Cortex of kidney (tissue), 1 donor: ENCODE measurements at places on chromosomes 12 and 14.

DNA sequence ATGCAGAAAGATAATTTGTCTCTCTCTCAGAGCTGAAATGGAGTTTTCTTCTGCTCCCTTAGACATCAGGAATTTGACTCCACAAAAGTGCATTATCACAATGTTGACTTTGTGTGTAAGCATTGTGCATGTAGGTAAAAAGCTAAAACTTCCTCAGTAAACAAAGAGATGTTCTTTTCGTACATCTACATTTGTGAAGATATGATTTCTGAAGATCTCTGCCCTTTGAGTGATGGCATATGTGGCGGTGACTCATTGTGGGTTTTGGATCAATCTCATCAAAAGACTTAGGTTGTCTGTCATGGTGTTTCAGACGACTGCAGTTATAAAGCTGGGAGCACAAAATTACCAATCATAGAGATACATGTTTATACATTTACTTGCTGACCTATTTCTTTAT is 411.4 kb upstream of the LMO3 start:
- no peak for DNase-seq

DNA sequence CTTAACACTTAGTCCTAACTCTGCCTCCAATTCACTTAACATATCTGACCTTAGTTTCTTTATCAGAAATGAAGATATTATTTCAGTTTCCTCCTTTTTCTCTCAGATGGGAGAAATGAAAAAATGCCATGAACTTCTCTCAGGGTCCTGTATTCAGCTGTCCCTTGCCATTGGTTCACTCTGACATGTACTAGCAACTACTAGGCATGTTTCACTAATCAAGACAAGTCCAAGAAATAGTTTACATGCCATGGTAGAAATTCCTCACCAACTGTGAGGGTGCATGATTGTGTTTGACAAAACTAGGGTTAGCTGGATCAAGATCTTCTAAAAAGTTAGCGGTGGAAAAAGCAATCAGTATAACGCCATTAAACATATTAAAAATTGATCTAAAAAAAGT is 7.0 kb upstream of the ATXN7L3B start:
- no peak for DNase-seq

DNA sequence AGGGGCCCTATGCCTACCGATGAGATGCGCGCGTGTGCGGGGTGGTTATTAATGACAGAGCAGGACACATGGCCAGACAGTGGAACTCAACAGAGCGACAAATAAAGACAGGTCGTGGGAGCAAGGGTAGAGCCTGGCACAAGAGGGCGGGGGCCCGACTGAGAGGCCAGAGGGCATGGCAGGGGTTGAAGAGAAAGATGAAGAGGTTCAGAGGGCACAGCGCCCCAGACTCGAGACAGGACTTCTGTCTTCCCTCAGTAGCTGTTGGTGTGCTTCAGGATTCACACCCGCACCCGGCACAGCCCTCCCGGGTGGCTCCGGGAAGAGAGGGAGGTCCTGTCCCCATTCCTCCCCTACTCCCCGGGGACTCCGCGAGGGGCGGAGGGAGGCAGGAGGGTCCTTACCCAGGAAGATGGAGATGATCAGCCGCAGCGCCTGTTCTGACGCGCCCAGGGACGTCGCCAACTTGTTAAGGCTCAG is 366 bp downstream of the LPCAT3 start:
- no peak for DNase-seq

DNA sequence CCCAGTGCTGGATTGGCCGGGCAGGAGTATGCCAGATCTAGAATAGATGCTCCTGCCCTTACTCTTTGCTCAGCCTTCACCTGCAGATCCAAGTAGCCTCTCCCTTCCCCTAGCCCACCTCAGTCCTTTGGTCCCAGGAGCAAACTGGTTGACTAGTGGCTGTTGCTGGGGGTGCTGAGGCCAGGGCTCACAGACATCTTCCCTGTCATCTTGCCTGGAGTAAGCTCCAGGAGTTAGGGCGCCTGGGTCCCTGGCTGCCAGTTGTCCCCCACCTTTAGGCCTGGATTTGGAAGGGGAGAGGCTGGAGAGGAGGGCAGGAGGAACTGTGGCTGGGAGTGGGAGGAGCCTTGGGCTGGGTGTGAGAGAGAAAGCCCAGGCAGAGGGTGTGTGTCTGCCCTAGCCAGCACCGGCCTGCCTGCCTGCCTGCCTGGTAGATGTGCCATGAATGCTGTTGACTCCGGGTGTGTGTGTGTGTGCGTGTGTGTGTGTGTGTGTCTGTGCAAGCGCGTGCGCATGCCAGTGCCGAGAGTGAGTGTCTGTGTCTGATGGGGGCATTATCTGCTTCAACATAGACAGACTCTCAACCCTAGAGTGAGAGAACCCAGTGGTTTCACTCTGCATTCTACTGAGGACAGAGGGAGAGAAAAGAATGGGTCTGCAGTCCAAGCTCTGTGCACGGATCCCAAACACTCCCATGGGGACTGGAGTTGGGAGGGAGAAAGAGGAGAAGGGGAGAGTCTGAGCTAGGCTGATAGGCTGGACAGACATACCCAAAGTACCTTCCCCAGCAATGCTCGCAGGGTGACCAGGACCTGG is 845 bp upstream of the RARG start:
- no peak for DNase-seq

DNA sequence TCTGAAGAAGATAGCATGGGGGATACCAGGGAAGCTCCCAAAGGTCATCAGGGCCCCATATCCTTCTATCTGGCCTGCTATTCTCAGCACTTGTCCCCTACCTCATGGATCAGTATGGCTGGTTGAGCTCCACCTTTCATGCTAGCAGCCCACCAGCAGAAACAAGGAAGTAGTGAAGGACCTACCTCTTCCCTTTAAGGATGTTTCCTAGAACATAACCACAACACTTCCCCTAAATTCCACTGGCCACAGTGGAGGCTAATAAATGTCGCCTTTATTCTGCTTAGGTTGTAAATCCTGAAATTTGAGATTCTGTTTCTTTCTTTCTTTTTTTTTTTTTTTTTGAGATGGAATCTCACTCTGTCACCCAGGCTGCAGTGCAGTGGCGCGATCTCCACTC is 128.6 kb upstream of the PARP11 start:
- DNase-seq = no peak

DNA sequence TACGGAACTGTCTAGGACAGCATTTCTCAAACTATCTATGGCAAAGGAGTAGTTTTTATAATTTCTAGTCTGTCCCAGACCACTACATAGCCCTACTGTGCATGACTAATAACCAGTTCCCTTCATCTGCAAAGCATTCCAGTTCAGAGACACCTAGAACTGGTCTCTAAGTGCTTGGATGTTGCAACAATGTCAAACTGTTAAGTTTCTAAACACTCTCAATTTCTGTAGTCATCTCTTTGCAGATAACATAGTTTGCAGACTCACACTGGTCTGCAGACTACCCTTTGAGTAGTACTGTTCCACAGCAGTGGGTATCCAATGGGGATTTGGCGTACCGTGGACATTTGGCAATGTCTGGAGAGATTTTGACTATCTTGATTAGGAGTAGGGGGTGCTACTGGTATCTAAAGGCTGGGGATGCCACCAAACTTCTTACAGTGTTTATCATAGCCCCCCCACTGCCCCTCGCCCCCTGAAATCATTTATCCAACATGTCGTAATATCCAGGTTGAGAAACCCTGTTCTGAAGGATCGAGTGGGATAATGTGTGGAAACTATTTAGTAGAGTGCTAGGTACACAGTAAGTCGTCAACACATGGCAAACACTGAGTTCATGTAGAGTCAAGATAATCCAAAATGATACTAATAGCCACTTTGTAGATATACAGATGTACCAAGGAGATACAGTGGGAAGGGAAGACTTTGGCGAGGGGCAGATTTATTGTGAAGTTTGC is 1.7 kb downstream of the C12orf76 start:
- no peak for DNase-seq

DNA sequence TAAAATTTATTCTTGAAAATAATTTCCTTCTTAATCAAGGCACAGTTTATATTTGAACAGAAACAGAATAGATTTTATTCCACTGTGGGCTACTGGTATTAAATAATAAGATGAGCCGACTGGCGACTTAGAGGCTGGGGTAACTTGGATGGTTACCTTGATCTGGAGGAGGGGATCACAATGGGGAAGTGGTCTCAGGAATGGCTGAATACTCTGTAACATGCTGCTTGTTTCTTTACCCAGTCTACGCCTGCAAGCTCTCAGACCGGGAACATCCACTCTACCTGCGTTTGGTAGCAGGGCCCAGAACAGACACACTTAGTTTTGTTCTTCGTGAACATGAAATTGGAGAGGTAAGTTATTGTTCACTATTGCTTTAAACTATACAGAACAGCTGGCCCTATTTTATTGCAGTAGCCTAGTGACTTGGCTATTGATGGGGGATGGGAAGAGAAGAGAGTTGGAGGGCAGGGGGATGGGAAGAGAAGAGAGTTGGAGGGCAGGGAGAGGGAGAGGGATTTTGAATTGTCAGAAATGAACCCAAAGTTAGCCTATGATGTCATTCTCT is 67.9 kb downstream of the GNS start:
- DNase-seq = no peak

- DNase-seq = no peak
These were observed 24.1 kb upstream of the PELI2 start for GRCh38 chr14:56094076-56094475.

DNA sequence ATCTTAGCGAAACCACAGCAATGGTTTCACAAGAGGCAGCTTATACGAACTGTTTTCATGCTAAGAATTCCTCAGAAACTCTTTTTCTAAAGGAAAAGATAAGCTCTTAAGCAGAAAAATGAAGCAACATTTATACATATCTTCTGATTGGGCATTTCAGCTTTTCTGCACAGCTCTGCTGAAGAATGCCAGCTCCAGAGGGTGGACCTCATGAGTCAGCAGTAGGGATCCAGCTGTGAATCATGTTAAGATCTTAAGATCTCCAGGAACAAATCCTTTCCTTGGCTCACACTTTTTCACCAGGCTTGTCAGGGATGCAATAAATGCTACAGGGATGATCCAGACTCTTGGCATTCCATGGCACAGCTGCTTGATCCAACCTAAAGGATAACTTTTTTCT is 477.1 kb upstream of the CCDC196 start:
- no peak for DNase-seq

DNA sequence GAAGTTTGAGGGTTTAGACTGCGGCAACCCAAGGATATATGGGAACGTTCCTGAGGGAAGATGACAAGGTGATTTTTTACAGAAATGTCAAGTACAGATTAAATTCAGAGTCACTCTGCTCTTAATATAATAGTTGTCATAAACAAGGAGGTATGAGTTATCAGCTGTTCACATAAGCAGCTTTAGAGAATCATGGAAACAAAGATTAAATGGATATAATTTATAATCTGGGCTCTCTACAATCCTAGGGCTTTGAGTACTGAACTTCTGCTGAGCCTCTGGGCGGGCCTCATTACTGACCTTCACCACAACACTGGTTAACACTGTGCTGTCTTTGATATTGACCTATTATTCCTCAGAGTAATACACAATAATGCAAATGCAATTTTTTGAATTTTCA is 577.8 kb downstream of the RPS29 start:
- DNase-seq = no peak

DNA sequence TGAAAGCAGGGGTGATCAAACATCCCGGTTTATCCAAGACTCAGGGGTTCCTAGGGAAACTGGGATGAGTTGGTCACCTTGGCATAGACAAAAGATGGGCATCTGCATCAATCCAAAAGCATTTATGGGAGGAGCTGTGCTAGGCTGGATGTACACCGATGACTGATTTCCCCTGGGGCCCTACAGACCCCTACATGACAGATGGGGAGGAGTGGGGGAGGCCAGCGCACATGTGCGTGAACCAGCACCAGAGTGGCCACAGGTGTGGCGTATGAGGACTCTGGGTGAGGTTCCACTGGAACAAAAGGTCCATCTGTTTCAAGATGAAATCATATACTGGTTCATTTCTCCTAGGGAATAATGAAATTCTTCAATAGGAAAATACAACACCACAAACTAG is 210.4 kb downstream of the ITPR2 start:
- no peak for DNase-seq

DNA sequence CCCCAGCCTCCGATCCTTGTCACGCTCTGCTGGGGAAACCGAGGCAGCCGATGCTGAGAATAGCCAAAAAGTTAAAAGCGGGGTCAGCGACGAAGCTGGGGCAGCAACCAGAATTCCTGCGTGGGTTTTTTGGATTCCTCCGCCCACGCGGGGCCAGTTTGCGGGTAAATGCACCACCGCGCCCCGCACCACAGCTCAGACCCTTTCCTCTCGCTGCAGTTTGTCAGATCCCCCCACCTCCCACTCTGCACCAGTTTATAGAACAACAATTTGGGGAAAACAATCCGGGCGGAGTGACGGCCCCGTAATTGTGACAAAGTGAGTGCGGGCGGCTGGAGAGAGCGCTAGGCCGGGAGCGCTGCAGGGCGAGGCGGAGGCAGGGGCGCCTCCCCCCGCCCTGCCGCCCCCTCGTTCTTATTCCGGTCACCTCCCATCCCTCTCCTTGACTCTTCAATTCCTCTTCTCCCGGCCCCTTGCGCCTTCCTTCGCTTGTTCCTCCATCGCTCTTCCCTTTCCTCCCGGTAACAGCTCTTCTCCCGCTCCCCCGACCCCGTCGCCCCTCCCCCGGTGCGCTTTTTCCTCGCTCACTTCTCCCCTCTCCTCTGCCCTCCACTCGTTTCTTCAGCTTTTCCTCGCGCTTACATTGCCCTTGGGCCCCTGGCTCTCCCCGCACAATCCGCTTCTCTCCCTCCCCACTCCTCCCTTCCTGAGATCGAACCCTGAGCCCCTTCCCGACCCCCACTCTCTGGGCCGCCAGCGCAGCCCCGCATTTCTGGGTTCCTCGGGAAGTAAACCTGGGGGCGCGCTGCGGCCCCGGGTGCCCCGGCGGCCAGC is 646 bp upstream of the DNAJC22 start:
- DNase-seq = no peak

- DNase-seq = no peak
These were observed 239.5 kb upstream of the SFSWAP start for GRCh38 chr12:131471271-131471905.

DNA sequence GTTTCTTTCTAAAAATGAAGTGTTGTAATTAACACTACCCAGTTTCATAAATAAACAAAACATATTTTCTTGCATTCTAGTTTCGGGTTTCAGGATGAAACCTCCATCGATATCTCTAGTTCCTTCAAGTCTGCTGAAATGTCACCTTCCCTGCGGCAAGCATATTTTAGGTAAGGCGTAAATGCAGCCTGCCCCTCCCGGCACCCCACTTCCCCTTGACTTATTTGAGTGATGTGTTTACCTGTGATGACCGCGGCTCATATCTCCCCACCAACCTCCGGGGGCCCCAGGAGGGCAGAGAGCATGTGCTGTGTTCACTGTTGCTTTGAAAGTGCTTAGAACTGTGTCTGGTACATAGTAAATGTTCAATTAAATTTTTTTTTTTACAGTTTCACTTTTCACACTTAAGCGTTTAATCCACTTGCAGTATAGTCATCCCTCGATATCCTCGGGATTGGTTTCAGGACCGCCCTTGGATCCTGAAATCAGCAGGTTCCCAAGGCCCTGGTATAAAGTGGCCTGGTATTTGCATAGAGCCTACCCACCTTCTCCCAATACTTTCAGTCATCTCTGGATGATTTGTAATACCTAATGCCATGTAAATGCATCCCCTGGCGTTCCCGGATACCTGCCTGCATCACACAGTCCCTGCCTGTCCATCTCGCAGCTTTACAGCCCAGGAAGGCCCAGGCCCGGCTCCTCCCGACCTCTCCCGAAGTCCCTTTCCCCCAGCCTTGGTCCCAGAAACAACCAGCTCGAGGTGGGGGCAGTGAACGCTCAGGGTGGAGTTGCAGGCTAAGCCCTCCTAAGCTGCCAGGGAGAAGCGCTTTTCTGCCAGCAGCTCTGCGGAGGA is 40.2 kb upstream of the FBRSL1 start:
- no peak for DNase-seq

- no peak for DNase-seq
These were observed 23.1 kb upstream of the KCNK10 start for GRCh38 chr14:88346048-88346639.
